NCI-H1694 treated with DMSO at 0.1 percent for 48 hours (cell line): ENCODE measurements at places on chromosomes 12 and 14.
A peak's percentile ranks its signal among the peaks of the same experiment; 100 is the strongest.

DNA sequence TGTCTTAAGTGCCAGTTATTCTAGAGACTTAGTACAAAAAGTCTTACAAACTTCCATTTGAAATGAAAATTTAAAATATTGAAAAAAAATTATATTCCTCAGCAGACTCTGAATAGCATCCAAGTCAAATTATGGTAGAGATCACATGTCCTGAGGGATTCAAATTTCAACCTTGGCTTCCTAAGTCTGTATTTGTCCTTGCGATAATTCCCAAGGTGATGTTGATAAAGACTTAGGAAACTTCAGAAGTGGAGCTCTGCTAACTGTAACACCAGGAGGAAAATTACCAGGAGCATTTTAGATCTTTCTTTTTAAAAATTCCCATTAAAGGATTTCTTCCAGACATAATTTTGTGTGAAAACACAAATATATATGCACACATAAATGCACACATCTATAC is 178.3 kb downstream of the IPO8 start:
- no peak for DNase-seq

DNA sequence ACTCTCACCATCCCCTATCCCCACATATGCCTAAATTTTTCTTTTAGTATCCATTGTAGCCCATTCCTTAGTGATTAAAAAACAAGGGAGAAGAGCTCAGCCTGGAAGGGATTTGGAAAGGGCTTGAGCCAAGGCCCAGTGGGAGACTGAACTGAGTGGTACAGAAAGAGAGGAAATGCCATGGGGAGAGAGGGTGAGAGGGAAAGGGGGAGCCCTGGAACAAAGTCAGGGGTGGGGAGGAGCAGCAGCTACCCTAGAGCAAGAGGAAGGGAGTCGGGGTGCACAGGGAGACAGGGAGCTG is 2.6 kb upstream of the ATN1 start:
- peak; percentile 54 for DNase-seq

GRCh38 chr12:84091651-84092050 is 820.9 kb downstream of the SLC6A15 start:
- DNase-seq: no peak

DNA sequence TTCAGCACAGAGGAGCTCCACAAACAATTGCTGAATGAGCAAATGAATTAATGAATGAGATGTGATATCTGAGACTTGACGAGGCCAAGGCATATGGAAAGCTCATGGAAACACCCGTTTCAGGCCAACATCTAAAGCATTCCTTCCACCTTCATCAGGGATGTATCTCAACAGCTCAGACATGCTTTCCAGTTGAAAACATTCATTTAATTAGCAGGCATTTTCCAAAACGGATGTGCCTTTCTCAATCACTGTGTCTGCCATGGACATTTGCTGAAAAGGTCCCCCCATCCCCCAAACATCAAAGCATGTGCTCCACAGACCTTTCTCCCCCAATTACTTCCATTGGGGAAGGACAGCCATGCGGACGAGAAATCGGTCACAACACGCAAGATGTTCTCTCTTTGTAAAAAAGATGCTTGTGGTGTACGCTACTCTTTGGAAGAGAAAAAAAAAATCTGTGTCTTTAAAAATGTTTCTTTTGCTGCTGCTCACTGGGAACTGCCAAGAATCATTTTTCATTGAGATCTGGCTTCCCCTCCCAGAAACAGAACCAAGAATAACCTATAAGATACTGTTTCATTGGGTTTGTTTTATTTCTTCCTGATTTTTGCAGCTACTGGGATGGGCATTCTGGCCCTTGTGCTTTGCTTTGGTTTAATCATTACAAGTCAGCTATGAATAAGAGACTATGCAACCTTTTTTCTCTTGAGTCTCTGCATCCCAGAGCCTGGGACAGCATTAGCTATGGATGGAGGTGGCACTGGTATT is 528.2 kb downstream of the MED13L start:
- no peak for DNase-seq

DNA sequence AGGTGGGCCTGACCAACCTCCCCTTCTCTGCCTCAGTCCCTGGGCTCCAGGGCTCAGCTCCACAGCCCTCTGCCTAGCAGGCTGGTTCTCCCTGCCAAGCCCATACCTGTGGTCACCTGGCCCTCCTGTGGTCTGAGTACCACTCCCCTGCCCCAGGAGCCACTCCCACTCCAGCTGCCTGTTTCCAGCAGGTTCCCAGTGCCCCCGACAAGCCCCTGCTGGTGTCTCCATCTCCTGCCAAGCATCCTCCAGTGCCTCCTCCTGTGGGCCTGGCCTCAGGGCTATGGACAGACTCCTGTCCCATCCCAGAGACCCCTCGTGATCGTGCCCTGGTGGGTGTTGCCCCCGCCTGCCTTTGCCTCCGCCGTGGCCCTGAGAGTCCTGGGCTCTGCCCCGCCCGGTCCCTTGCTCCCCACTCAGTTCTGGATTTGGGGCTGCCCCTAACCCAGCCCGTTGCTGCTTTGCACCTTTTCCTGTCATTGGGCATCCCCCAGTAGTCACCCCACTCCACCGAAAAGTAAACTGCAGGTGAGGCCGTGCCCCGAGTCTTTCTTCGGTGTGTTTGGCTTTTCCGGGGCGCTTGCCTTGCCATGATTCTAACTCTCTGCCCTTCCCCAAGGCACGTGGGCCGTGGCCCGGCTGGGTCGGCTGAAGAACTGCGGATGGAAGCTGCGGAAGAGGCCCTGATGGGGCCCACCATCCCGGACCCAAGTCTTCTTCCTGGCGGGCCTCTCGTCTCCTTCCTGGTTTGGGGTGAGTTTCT is 9.8 kb downstream of the MEG3 start:
- DNase-seq: no peak

DNA sequence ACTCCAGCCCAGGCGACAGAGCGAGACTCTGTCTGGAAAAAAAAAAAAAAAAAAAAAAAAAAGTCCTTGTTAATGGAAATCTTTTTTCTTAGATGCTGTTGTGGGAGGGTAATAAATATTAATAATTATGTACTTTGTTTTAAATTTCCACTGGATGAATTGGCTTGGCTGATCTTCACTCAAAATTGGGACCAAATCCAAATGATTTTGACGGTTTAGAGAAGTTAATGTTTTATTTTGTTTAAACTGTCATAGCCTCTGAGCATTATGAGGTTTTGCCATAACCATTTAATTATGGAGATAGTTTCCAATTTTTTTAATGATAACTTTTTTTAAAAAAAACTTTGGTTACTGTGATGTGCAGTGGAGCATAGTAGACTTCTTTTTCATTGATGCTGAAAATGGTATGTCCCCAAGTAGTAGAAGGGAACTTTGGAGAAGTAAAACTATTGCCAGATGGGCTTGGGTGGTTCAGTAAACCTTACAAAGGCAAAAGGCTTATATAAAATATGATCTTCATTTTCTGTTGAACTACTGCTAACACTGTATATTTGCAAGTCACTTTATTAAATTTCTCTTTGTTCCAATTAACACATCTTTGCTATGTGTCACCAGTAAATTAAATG is 3.9 kb upstream of the PMCH start:
- no peak for DNase-seq
